GDM1 (cell line): ENCODE measurements at places on chromosomes 3 and 15.

DNA sequence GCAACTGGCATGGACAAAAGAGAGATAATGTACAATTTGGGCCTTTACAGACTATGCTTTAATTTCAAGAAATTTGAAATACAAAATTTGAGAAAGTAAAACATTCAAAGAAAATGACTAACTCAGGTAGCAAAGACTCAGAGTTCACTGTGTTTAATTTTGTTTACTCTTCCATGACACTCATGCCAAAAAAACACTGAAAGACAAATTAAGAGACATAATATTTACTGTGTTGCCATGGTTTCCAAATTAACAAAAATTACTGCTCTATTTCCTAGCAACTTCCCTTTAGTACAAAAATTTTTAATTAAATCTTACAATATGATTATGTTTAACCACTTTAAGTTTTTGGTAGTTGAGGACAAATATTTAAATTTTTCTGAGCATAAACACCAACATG lies 29.6 kb downstream of the LRRFIP2 start:
- no peak for DNase-seq

DNA sequence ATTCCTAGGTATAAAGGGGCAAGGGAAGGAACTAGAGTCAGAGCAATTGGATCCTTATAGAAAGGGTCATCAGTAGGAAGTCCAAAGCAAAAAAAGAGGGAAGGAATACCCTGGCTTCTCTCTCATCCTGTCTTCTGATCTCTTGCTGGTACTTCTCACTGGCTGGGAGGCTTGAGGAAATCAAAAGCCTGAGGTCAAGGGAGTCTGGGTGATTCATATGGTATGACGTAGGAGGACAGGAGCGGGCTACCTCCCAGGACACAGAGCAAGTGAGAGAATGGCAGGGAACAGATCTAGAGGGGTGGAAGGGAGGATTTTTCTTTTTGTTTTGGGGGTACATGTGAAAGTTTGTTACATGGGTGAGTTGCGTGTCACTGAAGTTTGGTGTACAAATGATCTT lies 76.0 kb downstream of the CFAP20DC start:
- DNase-seq, result no peak

DNA sequence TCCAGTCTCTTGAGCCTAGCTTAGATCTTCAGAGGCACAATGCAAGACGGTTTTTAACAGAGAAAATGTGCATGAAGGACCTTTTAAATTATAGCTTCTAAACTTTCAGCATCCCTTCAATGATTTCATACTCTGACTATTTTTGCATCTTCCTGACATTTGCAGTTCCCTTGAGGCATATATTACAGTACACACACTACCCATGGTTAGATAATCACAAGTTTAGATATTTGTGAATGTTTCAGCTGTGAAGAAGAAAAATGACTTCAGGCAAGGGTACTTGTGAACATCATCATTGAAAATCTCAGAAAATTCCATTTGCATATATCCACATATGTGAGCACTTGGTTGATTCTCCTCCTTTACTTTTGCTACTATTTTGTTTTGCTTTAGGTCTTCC lies 341.5 kb downstream of the ROBO2 start:
- DNase-seq, result no peak

DNA sequence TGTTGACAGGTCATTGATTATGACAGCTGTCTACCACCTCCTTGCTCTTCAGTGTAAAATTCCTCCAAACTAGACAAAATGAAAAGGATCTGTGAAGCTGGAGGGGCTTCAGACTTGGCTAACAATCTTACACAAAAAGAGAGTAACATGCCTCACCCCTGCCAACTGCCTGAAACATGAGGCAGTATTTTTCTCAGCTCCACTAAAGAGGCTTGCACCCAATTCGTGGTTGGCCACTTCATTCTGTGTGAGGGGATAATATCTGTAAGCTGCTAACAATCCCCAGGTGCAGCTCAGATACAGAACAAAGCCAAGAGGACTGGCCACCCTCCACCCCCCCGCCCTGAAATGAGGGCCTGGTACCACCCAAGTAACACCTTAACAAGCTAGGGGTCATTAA lies 2.8 kb downstream of the MB21D2 start:
- no peak for DNase-seq

DNA sequence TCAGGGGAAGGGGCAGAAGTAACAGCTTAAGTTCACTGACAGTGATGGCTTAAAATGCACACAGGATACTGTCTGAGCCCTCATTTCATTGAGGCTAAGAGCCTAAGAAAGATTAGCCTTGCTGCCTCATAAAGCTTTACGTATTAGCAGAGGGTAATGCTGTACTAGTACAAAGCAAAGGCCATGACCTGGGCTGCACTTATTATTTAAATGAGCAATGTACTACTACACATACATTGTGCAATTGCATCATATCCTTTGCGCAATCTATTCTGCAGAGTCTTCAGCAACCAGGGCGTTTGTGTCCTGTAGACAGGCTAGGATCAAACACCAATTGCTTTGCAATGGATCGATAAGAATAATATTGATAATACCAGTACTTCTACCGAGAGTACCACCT lies 221.8 kb downstream of the TPRG1 start:
- DNase-seq, result no peak

DNA sequence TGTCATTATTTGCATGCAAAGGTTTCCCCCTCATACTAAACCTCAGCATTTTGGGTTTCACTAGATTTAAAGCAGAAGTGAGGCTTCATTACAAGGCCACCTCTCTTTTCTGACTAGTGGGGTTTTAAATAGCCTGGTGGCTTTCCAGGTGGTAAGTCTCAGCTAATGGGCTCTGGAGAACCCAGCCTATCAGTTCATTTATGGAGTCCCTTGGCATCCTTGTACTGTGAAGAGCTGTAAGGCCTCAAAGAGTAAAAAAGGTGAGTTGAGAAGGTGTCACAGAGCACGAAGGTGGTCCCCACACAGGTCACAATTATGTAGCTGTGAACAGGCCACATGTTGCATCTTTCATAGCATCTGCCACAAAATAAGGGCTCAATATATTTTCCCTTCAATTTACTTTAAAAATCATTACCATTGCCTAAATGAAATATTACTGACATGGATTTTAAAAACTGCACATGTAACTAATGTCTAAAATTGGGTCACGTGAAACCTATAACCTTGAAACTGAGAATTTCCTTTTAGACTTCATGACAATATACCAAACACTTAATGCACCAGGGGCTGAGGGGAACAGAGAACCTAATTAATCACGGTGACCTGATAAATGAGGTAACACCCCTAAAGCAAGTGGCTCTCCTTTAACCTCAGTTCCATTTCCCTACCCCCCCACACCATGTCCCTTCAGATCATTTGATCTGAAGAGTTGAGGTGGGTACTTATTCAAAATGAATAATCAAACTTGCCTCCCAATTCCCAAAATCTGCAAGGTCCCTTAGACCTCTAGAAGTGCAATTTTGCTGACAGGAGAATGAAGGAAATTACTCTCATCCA lies 1.3 kb downstream of the NGLY1 start:
- no peak for DNase-seq

DNA sequence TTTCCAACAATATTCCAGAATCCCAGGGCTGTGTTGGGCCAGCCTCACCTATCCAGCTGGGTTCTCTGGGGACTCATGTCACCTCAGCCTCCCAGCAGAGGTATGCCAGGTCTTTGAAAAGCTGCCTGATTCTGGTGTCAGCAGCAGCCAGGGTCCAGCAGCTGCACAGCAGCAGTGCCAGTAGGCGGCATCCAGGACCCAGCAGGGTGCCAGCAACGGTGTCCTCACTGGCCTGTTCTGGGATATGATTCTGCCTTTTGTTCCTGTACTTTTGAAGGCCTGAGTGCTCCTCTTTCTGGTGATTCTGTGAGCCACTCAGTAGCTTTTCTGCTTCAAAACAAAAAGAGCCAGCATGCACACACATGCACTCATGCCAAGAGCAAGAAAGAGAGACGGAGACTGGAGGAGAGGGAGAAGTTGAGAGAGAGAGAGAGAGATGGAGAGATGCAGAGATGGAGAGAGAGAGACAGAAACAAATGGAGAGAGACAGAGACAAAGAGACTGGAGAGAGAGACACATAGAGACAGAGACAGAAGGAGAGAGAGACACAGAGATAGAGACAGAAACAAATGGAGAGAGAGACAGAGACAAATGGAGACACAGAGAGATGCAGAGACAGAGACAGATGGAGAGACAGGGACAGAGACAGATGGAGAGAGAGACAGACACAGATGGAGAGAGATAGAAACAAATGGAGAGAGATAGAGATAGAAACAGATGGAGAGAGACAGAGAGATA lies 205.7 kb downstream of the UACA start:
- no peak for DNase-seq

DNA sequence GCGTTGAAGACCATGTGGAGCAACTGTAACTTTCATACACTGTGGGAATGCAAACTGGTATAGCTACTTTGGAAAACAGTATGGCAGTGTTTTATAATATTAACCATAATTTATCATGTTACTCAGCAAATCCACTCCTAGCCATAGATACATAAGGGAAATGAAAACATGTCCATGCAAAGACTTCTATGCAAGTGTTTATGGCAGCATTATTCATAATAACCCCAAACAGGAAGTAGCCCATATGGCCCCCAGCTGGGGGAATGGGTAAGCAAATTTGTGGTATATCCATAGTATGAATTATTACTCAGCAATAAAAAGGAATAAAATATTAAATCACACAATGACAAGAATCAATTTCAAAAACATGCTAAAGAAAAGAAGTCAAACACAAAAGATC lies 23.0 kb upstream of the GATA2 start:
- no peak for DNase-seq

DNA sequence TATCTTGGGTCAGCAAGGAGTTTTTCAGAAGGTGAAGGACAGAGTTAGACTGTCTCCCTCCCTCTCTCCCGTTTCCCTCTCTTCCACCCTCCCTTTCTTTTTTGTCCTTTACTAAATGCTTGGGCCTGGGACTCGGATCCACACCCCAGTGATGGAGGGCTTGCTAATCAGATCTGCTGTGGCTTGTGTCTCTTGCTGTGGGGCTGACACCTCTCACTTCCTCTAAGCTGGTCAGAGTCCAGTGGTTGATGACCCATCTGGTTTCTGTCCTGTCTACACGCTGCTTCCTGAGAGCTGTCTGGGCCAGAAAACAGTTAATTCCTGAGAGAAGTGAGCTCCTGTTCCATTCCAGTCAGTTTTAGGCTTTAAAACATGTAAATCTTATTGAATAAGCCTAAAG lies 849 bp downstream of the TRAK1 start:
- DNase-seq, result no peak

DNA sequence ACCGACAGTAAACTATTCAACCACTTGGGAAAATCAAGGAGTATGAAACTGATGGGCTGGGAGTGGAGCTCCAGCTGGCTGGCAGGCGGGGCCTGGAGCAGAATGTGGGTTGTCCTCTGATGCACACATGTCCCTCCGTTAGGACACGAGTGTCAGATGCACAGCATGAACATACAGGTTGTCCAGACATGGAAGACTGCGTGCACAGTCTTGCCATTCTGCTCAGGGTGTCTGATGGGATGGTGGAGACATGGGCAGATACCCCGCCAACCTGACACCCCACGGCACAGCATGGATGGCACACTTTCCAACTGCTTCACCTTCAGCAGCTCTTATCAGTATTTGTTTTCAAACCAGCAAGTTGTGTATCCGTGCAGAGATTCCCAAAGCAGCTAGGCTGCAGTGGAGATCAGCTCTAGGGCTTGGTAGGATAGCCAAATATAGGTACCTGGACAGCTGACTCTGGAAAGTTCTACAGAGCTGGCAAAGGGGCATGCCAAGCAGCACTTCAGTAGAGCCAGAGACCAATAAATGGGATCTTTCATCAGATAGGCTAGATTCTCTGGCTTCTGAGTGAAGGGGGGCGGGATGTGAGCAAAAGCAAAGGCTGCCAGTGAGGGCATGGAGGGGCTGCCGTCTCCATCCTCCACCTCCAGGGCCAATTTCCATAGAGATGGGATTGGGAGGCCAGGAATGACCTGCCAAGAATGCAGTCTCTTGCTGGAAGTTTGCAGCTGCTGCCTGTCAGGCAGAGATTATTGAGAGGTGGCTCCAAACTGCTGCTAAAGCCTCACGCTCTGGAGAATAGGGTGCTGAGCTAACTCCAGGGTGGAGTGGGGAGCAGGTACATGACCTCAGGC lies 47.2 kb upstream of the KY start:
- no peak for DNase-seq

GRCh38 chr3:106206613-106207012 lies 337.8 kb upstream of the CBLB start:
- no peak for DNase-seq

- DNase-seq, result no peak
These were observed 137.1 kb downstream of the ZNF609 start for GRCh38 chr15:64597477-64597822.

DNA sequence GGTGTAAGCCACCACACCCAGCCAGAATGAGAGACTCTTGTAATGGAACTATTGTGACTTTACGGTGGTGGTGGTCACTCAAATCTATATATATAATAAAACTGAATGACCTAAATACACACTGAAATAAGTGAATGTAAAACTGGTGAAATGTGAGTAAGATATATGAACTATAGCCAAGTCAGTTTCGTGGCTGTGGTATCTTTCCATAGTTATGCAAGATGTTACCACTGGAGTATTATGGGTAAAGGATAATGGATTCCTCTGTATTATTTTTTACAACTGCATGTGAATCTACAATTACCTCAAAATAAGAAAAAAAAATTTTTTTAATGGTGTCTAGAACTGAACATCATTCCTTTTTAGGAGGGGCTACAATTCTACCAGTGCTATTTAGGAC lies 21.9 kb downstream of the PIK3CB start:
- DNase-seq, result no peak

DNA sequence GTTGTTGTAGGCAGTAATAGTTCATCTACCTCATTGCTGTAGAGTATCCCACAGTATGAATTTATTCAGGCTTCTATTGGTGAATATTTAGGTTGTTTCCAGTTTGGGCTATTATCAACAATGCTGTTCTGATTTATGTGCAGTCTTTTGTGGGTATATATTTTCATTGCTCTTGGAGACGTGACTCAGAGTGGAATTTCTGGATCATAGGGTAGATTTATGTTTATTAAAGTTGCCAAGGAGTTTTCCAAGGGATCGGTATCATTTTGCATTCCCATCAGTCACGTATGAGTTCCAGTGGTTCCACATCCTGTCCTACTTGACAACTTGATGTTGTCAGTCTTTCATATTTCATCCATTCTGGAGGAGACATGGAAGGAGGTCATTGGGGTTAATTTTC lies 8.4 kb upstream of the HRH1 start:
- DNase-seq, result no peak

GRCh38 chr3:115098354-115099073 lies 48.6 kb downstream of the ZBTB20 start:
- no peak for DNase-seq

DNA sequence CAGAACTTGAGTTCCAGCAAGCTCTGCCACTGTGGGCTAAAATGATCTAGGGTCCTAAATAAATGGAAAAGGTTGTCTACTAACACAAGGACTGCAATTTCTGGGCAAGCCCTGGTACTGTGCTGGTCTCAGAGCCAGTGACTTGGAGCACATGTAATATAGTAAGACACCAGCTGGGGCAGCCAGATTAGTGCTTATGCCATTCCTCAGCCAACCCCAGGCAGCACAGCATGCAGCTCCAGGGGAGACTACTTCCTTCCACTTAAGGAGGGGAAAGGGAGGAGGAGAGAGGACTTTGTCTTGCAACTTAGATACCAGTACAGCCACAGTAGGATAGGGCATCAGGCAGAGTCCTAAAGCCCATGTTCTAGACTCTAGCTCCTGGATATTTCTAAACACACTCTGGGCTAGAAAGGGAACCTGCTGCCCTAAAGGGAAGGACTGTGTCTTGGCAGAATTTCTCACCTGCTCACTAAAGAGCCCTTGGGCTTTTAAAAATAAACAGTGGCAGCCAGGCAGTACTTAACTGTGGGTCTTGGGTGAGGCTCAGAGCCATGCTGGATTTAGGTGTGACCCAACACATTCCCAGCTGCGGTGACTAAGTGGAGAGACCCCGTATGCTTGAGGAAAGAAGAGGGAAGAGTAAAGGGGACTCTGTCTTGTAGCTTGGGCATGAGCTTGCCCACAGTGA lies 223.7 kb upstream of the BCHE start:
- no peak for DNase-seq
